ENCODE measurements at places on chromosomes 12 and 14. TPM values are rescaled to one million over a fixed set of nuclear protein-coding genes. Genes with fewer than 3 reads are reported as not detected.

Gene DTX1
- 1.1 TPM for total RNA-seq

GRCh38 chr14:99604766-99605298, 825 bp upstream of the CCDC85C start:
- peak; percentile 29 for DNase-seq

DNA sequence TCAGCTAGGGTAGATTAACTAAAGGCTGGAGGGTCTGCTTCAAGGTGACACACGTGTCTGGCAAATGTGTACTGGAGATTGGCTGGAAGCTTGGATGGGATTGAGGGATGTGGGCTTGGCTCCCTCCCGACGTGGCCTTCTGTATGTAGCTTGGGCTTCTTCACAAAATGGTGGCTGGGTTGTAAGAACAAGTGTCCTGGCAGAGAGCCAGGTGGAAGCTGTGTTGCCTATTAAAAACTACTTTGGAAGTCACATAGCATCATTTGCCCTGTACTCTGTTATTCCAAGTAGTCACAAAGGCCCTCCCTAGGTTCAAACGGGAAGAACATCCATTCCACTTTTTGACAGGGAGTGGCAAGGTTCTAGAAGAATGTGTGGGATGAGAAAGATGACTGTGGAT, 174.1 kb upstream of the PRICKLE1 start:
- DNase-seq, result no peak

Gene PPP1R36
- total RNA-seq, result not detected

- no peak for DNase-seq
Observed at GRCh38 chr12:23368590-23368989, 580.9 kb downstream of the SOX5 start.

DNA sequence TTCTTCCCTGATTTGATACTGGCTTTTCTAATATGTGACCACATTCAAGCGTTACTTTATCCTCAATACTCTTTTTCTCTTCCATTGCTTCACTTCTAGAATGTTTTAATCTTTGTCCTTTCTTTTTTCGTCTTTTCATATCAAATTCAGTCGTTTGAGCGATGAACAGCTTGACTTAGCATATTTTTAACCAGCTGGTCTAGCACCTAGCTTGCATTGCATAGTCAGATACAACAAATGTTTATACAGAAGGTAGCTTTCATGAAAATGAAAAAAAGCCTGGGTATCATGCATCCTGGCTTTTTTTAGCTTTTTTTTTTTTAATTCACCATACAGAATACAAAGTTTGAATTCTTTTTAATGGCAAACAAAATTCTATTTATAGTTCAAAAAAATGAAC, 1.2 kb downstream of the SOX5 start:
- no peak for DNase-seq

GRCh38 chr12:54958048-54958658, 26.4 kb downstream of the TESPA1 start:
- peak; percentile 81 for DNase-seq

Measured in SK-MEL-5 (cell line).